Activated CD4-positive, CD25-positive, alpha-beta regulatory T cell (primary cell): ENCODE measurements at places on chromosomes 2 and 18.
A peak's percentile ranks its signal among the peaks of the same experiment; 100 is the strongest.

DNA sequence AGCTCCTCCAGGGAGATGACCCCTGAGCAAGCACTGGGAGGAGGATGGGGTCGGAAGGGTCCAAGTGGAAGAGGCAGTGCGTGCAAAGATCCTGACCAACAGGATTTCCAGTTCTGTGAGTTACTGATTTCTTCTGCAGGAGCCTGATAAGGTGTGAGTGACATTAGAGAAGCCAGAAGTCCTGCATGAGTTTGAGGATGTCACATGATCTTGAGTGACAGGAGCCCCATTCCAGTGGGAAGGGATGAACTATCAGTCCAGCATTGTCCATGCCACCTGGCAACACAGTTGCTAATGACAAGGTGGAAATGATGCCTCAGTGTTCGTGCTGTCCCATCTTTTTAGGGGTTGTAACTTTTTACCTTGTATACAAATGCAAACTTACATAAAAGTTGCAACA lies 285.1 kb upstream of the HDAC4 start:
- no peak for DNase-seq

- DNase-seq = peak; percentile 4
These were observed at the start of gene FAM124B for GRCh38 chr2:224401641-224402342. TSS of gene FAM124B (minus strand) at chr2:224402107. CDS start at chr2:224401768, 339 bp downstream.

DNA sequence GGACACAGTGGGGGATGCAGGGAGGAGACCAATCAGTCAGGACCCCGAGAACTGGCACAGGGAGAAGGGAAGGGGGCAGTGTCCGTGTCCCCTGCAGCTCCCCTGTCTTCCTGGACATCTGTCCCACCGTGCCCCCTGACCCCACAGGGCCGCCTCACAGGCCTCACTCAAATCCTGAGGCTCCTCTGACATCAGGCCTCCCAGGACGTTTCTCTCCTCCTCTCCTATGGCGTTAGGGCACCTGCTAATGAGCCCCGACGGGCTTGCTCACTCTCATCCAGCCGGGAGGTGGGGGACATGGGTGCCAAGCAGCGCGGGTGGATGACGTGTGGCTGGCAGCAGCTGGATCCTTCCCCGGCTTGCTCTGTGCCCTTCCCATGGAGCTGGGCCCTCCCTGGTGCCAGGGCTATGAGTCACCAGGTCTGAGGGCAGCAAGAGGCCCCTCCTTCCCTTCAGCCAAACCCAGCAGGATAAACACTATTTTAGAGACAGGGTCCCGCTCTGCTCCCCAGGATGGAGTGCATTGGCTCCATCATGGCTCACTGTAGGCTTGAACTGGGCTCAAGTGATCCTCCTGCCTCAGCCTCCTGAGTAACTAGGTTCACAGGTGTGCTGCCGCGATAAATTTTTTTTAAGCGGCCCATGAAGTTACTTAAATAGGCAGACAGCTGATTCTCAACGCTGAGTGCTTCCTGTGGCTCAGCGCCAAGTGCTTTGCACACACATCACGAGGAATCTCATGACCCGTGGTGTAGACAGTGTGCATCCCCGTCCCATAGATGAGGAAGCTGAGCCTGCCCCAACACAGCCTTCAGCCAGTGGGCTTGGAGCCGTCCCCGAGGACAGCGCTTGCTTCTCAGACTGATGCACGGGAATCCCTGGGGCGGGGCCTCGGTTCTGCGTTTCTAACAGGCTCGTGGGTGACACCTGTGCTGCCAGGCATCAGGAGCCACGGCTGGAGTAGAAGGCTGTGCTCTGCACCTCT lies 64.5 kb upstream of the HDAC4 start:
- DNase-seq = no peak

GRCh38 chr2:236853585-236854051 lies 232.1 kb upstream of the COPS8 start:
- DNase-seq = no peak

GRCh38 chr2:171540437-171540836 lies 18.2 kb downstream of the CYBRD1 start:
- DNase-seq = no peak

DNA sequence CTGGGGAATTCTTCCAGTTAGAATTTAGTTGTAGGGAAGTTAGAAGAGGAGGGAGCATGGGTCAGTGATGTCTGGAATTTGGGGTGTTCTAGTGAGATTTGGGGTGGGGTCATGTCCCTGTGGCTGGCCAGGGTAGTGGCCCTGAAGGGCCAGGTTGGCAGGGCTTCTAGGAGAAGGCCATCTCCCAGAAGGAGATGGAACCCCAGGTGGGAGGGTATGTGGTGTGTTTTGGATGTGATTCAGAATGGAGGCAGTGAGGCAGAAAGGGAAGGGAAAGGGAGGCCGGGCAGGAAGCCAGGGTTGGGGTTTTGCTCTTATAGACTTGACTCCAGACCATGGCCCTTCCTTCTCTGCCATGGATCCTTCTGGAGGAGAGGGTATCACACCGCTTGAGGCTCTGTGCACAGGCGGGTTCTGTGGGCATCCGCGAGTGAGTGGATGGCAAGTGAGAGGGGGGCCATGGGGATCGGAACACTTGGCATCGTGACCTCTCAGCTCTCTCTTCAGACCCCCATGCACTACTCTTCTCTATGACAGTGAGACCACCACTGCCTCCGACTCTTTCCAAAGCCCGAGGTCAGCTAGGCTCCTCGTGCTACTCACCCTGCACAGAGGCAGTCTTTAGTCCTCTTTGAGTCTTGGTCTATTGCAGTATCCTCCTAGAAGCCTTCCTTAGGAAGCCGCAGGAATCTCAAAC lies 7.3 kb downstream of the GREB1 start:
- no peak for DNase-seq

- DNase-seq = no peak
These were observed 3.4 kb downstream of the C2orf80 start for GRCh38 chr2:208186465-208186864.

DNA sequence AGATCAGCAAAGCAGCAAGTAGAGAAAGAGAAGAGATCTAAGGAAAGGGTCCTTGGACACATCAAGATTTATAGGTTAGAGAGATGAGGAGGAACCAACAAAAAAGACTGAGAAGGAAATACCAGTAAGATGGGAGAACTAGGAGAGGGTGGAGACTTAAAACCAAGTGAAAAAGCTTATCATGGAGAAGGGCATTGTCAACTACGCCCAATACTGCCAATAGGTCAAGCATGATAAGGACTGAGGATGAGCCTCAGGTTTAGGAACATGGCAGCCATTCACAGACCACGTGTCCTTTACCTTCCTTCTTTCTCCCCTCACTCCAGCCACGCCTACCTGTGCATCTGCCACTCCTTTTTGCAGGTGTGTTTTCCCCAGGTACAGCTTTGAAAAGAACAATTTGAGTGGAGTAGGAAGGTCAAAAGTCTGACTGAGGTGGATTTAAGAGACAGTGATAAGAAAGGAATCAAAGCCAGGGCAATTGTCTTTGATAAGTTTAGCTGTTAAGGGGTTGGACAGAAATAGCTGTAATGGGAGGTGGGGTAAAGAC lies 238.7 kb downstream of the STK39 start:
- DNase-seq = no peak

- no peak for DNase-seq
These were observed 9.1 kb upstream of the RAB17 start for GRCh38 chr2:237599465-237600110.

GRCh38 chr18:35949090-35949489 lies 23.4 kb upstream of the RMP24 start:
- DNase-seq = no peak

- DNase-seq = no peak
These were observed 56.8 kb downstream of the SH3BP4 start for GRCh38 chr2:235008584-235009044.

DNA sequence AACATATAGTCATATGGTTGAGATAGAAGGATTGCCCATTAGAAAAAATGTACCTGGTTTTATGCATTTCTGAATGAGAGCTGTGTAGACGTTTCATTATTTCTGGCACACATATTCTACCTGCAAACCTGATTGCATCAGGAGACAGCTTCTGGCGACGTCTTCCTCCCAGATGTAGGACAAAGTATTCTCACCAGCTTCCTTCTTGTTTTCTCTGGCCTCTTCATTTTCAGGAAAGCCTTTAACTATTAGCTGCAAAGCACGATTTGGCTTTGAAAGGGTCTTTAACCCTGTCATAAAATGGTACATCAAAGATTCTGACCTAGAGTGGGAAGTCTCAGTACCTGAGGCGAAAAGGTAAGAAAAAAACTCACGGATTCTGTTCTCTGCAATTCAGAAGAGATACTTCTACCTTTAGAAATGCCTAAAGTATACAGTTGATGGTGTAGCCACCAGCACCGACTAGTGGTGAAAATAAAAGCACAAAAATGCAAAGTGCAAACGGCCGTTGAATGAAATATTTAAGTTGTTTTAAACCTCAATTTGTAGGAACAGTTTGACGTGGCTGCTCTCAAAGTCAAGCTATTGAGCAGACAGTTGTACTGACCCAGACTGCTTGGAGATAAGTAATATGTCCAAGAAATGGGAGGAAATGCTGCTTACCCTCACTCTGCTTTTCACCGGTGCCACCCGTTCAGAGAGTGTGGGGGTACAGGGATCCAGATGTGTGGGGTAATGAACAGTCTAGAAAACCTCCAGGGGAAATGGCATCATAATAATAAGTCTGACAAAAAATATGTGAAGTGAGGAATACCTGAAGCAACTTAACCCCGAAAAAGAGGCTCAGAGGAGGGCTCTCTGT lies 20.2 kb downstream of the IL18RAP start:
- peak; percentile 9 for DNase-seq

- DNase-seq = no peak
These were observed 78.2 kb upstream of the UGP2 start for GRCh38 chr2:63763391-63763941.

DNA sequence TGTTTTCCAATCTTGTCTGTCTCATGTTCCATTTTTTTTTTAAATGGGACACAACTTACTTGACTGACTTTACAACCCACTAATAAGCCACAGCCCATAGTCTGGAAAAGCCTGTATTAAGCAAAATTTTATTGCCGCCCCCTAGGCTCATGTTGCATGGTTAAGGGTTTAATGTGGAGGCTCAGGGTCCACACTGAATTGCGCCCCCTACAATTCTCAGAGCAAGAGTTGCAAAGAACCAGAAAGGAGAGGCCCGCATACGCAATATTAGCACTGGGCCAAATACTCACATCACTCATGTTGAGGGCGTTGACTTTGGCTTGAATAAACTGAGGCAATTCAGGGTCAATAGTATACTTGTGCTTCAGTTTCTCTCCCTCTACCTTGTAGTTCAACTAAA lies 65.5 kb downstream of the NEB start:
- no peak for DNase-seq

DNA sequence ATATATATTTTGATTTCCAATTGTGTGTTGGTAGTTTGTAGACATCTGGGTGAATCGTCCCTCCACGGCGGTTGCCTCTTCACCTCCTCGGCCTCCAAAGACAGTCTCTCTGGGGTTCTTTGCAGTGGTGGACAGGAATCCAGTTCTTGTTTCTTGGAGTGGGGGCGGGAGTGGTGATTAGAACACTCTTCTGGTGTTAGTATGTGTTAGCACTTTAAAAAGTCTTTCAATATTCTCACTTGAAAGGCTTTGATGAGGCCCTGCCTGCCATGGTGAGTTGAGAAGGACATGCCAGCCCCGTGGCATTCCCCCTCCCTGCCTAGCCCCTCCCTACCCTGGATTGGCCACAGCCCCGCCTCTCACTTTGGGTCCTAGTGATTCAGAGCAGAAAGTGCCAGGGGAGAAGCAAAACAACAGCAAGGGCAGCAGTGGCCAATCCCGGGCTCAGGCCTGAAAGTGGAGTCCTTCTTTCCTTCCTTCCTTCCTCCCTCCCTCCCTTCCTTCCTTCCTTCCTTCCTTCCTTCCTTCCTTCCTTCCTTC lies 316.8 kb upstream of the HS6ST1 start:
- no peak for DNase-seq

- no peak for DNase-seq
These were observed 53.5 kb upstream of the PGAP1 start for GRCh38 chr2:196980001-196980400.

- DNase-seq = peak; percentile 21
These were observed 61.0 kb upstream of the TAF1B start for GRCh38 chr2:9782197-9782719.
